ENCODE measurements at places on chromosomes 16 and 17.

DNA sequence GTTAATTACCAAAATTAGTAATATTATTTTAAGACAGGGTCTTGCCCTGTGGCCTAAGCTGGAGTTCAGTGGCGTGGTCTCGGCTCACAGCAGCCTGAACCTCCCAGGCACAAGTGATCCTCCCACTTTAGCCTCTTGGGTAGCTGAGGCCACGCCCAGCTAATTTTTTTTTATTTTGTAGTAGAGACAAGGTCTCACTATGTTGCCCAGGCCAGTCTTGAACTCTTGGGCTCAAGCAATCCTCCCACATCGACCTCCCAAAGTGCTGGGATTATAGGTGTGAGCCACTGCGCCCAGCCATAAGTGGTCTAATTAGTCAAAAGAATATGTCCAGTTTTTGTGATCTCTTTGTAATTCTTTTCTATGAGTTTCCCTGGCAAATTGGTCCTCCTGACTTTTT, 12.0 kb upstream of the CFDP1 start:
- no peak for ATAC-seq

DNA sequence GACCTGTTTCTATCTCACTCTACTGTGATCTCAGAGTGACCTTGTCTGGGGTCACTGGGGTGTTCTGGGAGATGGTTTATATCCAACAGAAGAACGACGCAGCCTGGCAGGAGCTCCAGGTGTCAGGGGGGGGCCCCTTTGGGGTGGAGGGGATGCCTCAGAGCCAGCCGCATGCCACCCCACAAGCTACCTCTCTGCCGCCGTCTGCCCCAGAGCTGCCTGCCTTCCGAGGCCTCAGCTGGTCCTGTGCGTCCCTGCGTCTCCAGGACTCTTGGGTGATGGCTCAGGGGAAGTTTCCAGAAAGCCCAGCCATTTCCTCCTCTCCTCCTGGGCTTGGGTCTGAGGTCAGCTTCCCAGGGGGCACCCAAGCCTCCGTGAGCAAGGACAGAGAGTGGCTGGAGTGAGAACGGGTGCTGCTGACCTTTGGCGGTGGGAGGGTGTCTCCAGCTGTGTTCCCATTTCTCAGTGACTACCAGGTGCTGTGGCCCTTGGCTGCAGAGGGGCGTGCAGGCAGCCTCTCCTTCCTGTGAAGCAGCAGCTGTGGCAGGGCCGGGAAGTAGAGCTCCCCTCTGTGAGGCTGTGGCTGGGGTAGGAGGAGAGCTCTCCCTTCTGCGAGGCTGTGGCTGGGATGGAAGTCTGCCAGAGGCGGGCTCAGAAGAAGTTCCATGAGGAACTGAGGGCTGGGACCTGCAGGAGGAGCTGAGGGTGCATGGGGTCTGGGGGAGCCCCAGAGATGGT, 19.8 kb downstream of the JPH3 start:
- ATAC-seq: no peak

DNA sequence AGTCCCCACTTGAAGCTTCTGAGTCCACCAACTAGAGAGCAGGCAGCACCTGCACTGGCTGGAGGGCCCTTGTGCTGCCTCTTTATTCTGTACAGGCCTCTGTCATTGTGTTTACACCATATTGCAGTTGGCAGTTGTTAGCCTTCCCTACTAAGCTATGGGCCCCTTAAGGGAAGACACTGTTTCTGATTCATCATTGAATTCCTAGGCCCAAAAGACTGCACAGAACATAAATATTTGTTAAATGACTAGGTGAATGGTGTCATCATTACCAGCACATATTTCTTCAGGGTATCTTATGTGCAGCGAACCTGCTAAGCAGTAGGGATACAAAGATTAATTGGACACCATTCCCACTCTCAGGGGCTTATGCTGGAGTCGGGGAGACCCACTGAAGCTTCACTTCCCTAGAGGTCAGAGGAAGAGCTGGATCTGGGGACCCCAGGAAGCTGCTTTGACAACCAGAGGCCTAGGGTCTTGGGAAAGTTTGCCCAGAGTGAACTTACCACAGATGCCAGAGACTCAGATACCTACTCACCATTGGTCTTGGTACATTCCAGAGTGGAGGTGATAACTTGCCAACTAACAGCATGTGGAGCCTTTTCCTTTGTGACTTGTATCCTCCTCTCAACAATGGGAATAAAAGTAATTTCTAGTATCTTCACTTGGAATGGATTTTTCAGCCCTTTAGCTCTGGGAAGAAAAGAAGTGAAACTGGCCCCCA, 28.7 kb upstream of the DDX52 start:
- ATAC-seq: peak; percentile 92

DNA sequence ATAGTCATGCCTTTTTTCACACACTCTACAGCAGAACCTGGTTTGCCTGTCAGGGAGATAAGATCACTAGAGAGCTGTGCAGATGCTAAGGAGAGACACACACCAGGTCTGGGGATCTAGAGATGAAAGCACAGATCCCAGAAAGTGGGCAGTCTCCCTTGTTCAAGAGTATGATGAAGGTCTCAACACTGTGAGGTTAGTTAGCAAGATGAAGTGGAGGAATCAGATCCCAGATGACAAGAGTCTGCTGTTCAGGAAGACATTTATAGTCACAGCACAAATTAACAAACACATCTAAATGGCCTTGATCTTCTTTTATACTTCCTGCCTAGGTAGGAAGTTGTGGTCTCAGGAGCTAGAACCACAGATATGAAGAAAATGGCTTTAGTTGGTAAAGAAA, 23.4 kb upstream of the SKAP1 start:
- ATAC-seq: no peak

DNA sequence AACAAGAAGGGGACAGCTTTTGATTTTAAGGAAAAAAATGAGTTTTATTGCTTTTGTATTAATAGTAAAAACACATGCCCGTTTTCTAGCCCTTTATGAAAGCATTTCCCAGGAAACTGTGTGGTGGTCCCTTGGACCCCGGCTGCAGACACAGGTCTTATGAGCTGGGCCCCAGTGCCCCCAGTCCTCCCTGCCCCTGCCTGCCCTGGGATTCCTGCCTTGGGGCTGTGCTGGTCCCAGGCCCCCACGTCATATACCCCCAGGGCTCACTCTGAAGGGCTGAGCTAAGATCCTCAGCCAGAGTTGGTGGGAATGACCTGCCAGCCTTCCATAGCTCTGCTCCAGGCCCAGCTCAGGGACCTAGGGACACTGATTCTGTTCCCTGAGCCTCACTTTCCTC, 30.8 kb downstream of the GINS2 start:
- ATAC-seq: no peak

DNA sequence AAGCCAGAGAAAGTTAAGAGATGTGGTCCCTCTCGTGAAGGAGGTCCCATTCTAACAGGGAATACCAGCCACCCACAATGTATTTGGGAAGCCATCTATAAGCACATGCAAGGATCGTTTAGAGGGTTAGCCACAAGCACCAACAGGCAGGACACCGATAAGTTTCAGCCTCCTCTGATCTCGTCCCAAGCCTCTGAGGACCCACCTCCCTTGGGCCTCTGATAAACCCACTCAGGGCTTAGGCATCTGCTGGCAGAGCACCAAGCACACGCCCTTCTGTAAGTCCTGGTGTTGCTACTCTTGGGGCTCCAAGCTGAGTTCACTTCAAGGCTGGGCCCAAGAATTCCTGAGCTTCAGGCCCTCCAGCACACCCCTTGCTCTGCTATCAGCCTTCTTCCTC, 5.4 kb upstream of the PNPO start:
- no peak for ATAC-seq

DNA sequence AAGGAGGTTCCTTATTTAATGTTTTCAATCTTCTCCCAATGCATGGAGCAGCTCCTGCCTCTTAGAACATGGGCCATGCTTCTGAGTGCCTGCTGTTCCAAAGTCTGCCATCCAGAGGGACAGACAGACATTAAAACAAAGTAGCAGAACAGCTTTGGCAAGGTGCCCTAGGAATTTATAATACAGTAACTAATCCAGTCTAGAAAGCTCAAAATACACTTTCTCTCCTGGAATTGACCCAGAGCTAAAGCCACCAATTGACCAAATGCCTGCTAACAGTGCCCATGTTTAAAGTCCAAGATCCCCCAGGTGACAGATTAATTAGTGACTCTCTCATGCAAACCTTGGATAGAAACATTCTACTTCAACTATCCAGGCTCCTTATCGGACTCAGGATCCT, 11.1 kb upstream of the CHRNE start:
- ATAC-seq: no peak

DNA sequence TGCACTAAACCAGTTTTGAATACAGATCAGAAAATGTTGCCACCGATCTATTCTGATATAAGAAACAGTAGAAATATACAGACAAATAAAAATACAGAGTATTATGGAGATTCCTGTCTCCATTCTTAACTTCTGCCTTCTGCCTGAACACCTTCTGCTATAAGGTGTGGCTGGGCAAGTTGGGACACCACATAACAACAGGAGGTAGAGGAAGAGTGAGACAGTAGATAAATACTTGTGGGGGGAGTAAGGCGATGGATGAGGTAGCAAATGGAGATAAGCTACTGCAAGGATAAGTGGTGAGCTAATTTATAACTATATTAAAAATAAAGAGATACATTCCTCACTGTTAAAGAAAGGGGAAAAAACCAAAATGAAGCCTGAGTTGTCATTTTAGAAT, 143.7 kb downstream of the CDH8 start:
- no peak for ATAC-seq

DNA sequence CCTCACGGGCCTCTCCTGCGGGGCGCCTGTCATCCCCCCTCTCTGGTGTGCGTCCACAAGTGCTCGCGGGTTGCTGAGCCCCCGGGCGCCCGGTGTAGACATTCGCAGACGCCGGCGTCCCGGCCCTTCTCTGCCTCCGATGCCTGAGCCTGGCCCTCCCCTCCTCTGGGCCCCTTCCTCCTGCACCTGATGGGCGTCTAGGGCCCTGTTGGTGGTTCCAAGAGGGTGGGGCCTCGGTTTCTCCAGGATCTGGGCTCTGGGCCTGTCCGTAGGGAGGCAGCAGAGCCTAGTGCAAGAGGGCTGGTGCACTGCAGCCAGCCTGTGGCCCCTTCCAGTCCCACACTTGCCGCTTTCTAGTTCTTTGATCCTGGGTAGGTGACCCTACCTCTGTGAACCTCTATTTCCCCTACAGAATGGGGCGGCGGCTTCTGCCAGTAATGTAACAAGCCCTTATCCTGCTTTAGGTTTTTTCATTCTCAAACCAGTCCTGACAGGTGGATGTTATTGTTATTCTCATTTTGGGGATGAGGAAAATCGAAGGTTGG, 623 bp downstream of the E4F1 start:
- no peak for ATAC-seq

DNA sequence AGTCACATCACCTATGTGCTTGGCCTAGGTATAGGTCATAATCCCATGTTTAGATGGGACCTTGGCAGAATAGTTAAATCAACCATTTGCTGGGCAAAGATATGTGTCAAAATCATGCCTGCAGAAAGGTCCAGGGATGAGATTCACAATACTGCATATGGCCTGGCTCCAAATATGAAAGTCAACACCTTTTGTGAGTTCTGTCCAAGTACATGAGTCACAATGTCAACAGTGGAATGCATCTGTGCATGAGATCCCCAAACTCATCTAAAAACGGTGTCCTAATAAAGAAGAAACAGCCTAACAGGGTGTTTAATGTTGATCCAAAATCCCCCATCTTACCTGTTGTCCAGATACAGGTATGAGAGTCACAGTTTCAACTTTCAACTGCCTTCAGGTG, 1847.5 kb downstream of the TP53TG3F start:
- no peak for ATAC-seq

DNA sequence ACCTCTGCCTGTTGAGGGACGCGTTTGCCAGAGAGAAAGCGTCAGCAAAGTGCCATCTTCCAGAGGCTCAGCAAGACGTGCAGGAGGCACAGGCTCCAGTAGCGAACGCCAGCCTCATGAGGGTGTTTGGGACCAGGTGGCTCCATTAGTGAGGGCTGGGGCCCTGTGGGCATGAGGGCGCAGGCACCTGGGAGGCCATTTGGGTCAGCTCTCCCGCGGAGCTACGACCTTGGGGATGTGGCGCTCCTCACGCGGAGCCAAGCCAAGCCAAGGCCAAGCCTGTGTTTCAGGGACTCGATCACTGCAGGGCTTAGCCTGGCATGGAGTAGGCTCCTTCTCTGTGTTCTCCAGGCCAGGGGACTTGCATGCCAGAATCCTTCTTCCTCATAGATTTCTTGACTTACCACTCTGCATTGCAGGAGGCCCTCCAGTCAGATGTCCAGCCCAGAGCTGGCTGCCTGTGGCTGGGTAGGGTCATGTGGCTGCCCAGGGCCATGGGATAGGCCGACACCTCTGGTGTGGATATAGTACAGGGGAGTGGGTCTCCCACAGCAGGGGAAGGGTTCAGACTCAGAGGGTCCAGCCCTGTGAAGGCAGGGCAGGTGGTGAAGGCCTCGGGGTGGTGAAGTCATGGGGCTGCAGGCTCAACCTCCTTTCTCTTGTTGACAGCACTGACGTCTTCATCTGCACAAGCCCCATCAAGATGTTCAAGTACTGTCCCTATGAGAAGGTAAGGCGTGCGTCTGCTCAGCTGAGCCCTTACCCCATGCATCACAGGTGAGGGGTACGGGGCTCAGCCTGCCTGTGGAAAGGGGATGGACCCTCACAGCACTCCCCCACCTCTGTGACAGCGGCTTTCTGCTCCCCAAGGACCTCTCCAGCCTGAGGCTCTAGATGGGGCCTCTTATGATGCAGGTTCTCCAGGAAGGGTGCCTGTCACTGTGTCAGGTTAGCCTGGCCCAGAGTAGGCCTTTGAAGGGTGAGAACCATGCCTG, 19.6 kb downstream of the NT5M start:
- no peak for ATAC-seq

- peak; percentile 42 for ATAC-seq
These were observed 20.7 kb upstream of the CDH13 start for GRCh38 chr16:82605863-82606620.

- ATAC-seq: peak; percentile 47
These were observed at the start of gene SPHK1 for GRCh38 chr17:76384222-76384986. SPHK1 (plus strand) TSS chr17:76384609; CDS start chr17:76385645, 1,036 bp downstream.

GRCh38 chr17:68910789-68911431, 44.3 kb downstream of the ABCA8 start:
- ATAC-seq: no peak

DNA sequence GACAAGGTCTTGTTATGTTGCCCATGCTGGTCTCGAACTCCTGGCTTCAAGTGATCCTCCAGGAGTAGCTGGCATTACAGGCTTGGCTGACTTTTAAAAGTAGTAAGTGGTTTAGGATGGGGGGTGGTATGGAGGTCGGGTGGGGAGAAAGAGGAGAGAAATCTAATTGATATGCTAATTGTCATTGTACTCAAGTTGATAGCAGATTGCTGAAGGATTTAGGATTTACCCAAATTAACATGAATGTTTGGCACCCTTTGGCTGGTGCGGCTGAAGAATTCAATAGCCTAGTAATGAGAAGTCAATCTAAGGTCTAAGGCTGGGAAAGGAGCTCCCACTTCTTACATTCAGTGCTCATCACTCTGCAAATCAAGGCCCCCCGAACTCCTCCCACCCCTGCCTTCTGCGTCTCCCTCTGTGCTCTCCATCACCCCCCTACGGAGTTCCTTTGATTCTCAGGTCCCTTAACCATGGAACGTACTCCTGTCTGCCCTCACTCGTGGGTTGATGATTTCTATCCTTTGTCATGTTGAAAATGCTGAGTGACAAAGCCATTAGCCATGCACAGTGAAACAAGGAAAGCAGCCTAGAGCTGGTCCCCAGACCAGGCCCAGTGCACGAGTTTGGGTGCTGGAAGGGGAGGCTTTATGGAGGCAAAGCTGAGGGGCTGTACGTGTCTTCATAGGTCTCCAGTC, 17.3 kb downstream of the CDH13 start:
- no peak for ATAC-seq

Data from motor neuron (in vitro differentiated cells).